ENCODE measurements at places on chromosomes 11 and 22.

DNA sequence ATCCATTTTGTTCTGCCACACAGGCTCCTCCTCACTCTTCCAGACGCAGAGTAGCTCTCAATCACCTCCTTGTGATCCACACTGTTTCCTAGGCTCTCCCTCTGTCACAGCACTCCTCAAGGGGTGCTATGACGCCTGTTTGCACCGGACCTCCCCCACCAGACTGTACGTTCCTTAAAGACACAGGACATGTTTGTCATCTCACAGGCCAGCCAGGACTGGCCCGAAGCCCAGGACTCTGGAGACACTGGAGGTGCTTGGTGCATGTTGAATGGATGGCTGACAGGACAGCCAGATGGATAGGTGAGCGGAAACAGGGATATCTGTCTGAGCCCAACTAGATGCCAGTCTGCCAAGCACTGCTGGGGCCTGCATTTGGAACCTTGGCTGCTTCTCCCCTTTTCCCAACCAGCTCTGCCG, 13.6 kb downstream of the PLA2G6 start:
- DNase-seq: no peak

- peak; percentile 49 for DNase-seq
These were observed 13.4 kb upstream of the GRK2 start for GRCh38 chr11:67252831-67253239.

DNA sequence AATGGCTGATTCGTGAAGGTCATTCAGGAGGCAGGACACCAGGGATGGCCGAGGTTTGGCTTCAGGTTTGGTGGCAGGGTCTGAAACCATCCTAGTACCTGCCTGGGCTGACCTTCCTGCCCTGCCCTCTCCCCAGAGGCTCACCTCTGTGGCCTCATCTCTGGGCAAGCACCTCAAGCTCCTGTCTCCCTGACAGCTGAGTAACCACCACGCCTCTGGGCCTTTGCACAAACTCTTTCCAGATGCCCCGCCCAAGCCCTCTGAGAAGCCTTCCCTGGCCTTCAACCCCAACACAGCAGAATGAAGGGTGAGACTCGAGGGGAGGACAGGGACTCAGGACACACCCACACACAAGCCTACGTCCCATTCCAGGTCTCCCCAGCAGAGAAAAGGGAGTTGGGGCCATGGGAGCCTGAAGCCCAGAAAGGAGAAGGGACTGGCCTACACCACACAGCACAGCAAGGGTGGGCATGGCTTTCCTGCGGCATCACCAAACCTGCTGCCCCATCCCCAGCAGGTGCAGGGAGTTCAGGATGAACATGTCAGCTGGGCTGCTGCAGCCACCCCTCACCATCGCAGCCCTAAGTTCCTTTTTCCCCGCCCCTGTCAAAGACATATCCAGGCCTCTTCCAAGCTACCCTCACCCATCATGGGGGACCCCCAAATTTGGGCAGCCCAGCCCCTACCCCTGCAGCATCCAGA, 2.4 kb downstream of the SHISA8 start:
- DNase-seq: no peak

GRCh38 chr11:33015621-33016551, at the start of gene DEPDC7:
Gene DEPDC7, plus strand, starts transcription at chr11:33015878. Its CDS starts 78 bp downstream, at chr11:33015956.
- DNase-seq: peak; percentile 83

DNA sequence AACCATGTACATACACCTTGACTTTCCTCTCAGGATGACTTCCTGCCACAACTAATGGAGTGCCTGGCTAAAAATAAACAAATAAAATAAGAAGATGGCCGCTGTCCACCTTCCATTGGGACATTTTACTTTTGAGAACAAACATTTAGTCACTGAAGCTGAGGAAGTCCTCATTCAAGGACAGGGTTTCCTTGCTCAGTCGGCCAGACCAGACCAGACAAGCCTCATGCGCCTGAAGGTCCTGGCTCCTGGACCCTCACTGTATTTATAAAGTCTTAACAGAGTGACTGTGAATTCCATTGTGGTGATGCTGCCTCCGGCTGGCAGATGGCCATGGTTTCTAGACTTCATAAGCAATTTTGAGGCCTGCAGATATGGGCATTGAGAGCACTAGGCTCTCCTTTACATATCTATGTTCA, 114.5 kb downstream of the MAML2 start:
- DNase-seq: no peak

- DNase-seq: no peak
These were observed 12.5 kb downstream of the CCND1 start for GRCh38 chr11:69653406-69653960.

GRCh38 chr11:132062031-132062430, 691.6 kb downstream of the NTM start:
- DNase-seq: no peak

GRCh38 chr11:109416601-109417000, 5.4 kb upstream of the C11orf87 start:
- no peak for DNase-seq

GRCh38 chr22:33332538-33332937, 274.4 kb upstream of the SYN3 start:
- DNase-seq: no peak

GRCh38 chr22:29946220-29946619, 63.2 kb downstream of the MTMR3 start:
- DNase-seq: no peak

DNA sequence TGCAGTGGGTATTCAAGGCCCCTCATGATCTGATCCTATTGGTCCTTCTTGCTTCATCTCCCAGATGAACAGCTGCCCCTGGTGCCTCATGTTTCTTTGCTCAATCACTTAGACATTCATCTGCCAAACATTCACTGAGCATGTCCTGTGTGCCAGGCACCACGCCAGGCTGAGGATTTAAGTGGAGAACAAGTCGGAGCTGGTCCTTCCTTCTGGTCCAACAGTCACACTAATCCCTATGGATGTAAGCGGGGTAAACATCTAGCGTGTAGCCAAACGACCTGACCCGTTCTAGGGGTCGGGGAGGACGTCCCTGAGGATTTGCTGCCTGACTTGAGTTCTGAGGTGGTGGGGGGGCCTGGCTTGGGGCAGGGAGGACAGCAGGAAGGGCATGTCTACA, 21.9 kb downstream of the ZMAT5 start:
- DNase-seq: no peak

DNA sequence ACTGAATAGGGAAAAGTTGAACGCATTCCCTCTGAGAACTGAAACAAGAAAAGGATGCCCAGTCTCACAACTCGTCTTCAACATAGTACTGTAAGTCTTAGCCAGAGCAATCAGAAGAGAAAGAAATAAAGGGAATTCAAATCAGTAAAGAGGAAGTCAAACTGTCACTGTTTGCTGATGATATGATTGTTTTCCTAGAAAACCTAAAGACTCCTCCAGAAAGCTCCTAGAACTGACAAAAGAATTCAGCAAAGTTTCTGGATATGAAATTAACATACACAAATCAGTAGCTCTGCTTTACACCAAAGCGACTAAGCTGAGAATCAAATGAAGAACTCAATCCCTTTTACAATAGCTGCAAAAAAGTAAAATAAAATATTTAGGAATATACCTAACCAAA, 471.2 kb upstream of the CNTN5 start:
- no peak for DNase-seq

DNA sequence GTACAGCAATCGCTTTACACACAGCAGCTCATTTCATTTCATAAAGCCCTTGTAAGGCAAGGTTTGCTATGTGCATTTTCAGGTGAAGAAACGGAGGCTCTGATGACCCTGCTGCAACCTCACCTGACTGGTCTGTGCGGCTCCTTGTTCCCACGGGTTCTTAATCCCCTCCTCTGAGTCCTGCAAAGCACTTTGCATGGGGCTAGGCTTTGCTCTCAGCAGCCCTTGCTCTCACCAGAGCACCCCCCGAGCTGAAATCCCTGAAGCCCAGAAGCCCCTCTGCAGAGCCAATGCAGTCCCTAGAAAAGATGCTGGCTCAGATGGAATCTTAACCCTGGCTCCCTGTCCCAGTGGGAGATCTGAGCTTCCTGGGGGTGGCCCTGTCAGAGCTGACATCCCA, 11.0 kb upstream of the APOL6 start:
- DNase-seq: no peak

DNA sequence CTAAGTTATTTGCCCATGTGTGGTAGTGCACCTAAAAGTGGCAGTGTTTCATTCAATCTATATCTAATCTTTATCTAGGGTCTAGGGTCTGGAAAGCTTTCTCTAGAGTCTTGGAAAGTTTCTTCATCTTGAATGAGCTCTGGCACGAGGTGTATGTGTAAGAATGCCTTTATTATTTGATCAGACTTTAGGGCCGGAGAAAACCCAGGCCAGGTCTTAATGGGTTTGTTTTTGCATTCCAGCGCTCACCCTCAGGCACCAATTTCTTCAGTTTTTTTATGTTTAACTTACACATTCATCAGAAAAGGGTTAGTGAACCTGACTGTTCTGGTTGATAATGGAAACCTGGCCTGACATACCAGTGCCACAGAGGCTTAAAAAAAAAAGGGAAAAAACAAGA, 68.3 kb upstream of the SLN start:
- no peak for DNase-seq

DNA sequence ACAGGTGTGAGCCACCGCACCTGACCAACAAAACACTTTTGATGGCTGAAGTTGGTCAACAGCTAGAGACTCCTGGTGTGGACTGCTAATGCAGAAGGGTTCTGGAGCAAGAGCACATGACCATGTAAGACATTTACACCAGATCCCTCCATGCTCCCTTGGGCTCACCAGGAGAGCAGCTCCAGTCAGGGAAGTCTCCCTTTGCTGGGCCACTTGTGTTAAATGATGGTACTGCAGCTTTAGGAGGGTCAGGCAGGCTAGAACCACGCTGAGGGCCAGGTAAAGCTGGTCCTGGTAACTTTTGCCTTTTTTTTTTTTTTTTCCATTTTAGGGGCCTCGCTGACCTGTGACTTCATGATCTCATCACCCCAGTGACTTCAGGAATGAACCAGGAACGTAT, 146.4 kb downstream of the FBXO7 start:
- no peak for DNase-seq

- DNase-seq: peak; percentile 33
These were observed at the start of gene PLAAT5 for GRCh38 chr11:63490551-63491239. Gene PLAAT5, minus strand, starts transcription at chr11:63491167. Its CDS starts 133 bp downstream, at chr11:63491034.

DNA sequence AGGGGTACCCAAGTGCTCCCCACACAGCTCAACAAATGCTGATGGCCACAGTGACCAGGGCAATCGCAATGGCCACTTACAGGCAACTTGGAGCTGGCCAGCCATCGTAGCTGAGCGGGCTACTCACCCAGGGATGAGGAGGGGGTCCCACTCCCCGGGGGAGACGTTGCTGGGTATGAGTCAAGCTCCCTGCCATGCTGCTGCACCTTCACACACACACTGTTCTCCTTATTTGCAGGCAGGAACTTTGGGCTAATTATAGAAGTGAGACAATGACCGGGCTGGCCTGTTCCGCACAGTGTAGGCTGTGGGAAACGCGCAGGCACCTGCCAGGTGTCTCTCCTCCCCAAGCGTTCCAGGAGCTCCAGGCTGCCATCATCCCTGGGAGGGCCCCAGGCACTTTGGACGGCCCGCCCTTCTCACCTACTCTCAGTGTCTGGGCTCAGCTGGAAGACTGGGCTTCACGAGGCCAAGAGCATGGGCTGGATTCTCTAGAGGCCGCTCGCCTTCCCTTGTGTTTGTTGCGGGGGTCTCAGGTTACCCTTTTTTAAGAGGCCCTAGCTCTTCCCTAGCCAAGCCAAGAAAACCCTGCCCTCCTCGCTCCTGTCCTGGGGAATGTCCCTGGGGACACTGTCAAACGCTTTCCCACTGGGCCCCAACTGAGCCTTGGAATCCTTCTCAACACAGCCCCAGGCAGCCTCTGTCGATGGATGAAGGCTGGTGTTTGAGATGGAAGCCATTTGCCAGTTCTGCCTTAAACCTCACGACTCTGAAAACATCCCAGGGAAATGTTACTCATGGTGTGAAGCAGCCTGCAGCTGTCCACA, 73.0 kb downstream of the RTL6 start:
- DNase-seq: no peak

DNA sequence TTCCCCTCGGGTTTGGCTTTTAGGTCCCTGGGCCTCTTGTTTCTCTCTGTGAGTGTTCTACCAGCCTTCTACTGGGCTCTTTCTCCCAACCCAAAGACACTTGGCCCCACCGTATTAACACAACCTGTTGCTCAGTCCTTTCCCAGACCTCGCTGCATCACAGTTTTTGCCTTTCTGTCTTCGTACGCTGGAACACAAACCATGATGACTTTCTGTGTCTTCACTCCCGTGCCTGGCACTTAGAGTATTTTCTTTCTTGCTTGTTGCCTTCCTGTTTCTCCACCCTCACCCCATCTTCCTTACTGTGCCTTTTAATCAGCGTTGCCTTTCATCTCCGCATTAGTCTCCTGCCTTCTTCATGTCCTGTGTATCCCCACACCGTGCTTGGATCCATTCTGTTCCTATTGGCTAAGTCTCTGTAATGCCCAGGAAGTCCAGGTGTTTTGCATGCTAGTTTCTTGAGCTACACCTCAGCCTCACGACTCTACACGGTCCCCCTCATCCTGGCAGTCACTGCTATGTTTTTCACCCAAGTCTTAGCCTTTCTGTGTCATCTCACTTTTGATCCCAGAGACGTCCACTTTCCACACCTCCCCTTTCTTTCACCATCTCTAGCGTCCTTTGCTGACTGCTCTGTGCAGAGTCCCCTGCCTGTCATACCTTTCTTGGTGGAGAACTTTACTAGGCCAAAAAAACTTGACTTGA, 1.6 kb downstream of the MARK2 start:
- peak; percentile 15 for DNase-seq
